ENCODE measurements at places on chromosomes 11 and 22.

DNA sequence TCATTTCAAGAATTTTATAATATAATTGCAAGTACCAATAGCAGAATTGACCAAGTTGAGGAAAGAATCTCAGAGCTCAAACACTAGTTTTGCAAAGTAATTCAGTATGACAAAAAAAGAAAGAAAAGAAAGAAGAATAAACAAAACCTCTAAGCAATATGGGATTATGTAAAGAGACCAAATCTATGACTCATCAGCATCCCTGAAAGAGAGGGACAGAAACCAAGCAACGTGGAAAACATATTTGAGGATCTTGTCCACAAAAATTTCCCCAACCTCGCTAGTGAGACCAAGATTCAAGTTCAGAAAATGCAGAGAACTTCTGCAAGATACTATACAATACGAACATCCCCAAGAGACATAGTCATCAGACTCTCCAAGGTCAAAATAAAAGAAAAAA lies 203.7 kb upstream of the DDI1 start:
- DNase-seq: no peak

DNA sequence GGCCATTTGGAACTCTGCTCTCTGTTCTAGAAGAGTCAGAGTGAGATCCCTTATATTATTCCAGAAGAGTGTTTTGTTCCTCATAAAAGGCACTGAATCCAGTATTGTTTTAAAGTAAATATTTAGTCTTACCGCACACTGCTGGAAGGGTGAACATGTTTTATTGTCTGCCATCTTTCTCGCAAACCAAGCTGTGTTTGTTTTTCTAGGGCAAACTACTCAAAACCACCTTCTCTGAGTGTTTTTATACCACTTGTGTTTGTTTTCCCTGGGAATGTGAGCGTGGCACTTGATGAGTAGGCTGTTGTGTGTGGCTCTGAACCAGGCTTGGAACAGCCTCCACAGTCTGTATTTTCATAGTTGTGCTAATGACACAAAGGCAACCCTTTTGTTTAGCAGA lies 89.8 kb downstream of the DBX1 start:
- no peak for DNase-seq

DNA sequence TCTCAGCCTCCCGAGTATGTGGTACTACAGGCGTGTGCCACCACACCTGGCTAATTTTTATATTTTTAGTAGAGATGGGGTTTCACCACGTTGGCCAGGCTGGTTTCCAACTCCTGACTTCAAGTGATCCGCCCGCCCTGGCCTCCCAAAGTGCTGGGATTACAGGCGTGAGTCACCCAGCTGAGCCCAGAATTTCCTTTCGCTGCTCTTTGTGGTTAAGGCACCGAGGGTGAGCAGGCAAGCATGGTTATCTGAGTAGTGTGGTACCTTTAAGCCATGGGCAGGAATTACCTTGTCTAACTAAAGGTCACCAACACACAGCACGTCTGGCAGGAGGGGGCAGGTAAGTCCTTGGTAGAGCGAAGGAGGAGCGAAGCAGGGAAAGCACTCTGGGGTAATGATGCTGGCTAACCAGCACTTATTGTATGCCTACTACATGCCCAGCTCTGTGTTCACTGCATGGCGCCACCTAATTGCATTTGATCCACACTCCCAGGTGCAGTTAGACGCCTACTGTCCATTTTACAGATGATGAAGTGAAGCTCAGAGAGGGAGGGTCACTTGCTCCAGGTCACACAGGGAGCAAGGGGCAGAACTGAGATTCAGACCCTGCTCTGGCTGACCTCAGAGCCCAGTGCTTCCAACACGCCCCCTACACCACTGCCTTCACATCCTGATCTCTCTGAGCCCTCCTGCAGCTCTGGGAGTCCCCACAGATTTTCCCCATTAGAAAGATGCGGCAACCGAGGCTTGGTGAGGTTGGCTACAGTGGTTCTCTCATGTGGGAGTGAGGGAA lies 45.7 kb downstream of the TRIOBP start:
- DNase-seq: no peak

DNA sequence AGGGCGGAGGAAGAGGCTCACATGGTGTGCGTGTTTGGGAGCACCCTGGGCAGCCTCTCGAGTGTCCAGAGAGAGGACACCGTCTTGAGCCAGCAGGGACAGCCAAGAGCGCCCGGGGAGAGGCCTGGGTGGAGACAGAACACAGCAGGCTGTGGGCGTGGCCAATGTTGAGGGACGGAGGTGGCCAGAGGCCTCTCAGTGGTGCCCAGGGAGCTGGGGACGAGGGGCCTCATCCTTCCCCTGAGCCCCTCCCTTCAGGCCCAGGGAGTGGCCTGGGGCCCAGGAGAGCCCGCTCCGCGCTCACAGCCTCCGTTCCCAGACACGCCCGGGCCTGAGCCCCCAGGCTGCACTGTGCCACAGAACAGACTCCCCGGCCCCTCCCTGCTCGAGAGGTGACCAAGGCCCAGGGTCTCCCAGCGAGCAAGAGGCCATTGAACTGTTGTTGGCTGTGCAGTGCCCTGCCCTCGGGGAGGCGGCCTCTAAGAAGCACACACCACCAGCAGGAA lies 48.4 kb downstream of the CDKN1C start:
- DNase-seq: no peak

GRCh38 chr11:46445920-46446771 lies 54.6 kb upstream of the CHRM4 start:
- no peak for DNase-seq

GRCh38 chr22:46773076-46773475 lies 10.6 kb downstream of the TBC1D22A start:
- no peak for DNase-seq

DNA sequence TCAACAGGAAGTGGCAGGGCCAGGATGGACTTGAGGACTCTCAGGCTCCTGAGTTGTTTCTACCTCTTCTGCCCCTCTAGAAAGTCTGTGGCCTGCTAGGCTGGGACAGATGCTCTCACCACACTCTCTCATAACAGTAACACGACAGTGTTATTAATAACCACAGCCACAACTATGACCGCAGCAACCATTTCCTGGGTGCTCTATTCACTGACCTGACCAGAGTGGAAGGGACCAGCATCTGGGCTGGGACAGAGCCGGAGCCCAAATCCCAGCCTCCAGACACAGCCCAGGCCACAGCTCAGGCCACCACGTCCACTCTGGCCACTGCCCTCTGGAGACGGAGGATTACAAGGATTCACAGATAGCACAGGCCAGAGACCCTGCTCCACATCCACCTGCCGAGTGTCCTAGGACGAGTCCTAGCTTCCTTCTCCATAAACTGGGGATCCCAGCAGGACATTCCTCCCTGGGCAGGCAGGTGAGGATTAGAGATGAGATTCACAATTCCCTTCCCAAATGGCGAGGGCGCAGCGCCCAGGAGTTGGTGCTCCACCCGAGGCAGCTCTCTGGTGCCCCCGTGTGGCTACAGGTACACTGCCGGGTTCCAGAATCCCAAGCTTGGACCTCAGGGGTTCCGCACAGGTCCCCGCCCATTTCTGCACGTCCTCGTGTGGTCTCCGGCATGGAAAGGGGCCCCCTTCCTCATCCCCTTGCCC lies 7.1 kb downstream of the PNPLA5 start:
- DNase-seq: peak; percentile 29

DNA sequence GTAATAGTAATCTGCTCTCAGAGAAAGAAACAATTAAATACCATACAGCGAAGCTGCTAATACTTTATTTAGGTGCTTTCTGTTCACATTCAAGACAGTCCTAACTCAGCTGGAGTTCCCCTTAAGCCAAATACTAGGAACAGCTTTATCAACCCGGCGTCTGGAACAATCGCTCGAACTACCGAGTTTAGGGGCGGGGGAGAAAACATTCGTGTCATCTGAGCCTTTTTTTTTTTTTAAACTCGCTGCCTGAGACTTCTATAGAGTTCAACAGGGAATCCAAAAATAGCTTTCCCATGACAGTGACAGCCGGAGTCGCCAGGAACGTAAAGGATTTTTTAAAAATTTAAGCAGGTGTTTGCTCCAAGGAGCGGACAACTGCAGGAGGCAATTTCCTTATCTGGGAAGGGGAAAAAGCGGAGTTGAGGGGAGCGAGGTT lies 852 bp downstream of the TRAF6 start:
- DNase-seq: peak; percentile 45

DNA sequence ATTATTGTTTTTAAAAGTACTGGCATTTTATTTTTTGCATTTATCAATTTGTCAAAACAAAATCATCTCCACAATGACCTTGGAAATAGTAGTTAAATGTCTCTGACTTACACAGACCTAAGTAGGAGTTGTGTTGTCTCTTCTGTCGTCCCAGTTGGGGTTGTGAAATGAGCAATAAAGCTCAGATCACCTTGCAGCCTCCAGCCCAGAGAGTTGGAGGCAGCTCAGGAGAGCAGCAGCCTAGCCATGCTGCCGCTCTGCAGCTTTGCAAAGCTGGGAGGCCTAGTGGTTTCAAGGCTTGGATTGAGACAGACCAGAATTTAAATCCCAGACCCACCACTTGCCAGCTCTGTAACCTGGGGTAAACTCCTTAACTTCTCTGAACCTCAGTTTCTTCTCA lies 65.2 kb upstream of the CRYBB3 start:
- no peak for DNase-seq

GRCh38 chr22:24816806-24817205 lies 10.8 kb downstream of the SGSM1 start:
- DNase-seq: no peak

- DNase-seq: no peak
These were observed 120.8 kb downstream of the NAT10 start for GRCh38 chr11:34226210-34226609.

GRCh38 chr22:26558248-26558895 lies 31.6 kb downstream of the TPST2 start:
- no peak for DNase-seq

DNA sequence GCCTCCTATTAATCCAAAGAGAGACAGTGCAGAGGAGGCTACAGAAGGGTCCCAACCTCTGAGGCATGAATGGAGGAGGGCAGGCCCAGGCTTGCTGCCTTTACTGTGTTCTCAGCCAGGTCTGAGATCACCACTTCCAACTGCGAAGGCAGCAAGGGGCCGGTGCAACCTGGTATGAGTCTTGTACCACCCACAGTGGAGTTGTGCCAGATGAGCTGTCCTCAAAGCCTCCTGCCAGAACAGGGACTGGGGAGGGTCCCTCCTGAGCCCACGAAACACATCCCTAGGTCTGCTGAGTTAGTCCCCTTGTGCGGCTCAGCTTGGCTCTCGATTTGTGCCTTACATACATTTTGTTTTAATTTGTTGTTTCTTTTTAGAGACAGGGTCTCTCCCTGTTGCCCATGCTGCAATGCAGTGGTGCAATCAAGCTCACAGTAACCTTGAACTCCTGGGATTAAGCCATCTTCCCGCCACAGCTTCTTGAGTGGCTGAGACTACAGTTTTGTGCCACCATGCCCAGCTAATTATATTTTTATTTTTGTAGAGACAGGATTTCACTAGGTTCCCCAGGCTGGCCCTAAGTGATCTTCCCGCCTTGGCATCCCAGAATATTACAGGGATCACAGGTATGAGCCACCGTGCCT lies 9.3 kb downstream of the MIF start:
- no peak for DNase-seq

- peak; percentile 47 for DNase-seq
These were observed 2.2 kb downstream of the FXYD2 start for GRCh38 chr11:117822074-117823033.

- no peak for DNase-seq
These were observed 12.4 kb downstream of the DRD2 start for GRCh38 chr11:113462830-113463229.
